HS-27A (cell line): ENCODE measurements at places on chromosomes 7 and 10.

DNA sequence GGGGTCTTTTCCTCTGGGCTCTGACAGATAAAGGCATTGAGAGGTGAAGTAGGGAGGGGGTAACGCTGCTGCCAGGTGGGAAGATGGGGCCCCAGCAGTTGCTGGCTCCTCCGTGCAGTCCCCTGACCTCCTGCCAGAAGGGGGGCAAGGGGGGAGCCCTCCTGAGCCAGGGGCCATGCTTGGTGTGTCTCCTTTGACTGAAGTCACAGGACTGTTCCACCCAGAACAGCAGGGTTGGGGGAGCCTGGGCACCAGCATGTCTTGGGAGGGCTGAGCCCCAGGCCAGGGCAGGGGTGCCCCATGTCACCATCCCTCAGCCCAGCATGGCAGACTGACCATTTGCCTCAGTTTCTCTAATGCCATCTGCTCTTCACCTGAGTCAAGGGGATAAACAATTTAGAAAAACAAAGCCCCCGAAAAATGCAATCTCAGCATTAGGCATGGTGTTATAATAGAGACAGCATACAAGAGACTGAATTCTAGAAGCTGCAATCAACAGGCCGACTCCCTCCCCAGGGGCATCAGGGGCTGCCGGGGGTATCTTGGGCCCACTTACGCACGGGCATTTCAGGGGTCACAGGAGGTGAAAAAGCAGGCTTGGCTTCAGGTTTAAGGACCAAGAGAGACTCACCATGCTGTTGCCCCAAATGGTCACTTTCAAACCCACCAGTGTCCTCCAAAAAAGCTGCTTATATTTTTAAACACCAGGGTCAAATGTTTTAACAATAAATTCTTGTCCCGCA, 108.6 kb upstream of the GPR26 start:
- DNase-seq: no peak

DNA sequence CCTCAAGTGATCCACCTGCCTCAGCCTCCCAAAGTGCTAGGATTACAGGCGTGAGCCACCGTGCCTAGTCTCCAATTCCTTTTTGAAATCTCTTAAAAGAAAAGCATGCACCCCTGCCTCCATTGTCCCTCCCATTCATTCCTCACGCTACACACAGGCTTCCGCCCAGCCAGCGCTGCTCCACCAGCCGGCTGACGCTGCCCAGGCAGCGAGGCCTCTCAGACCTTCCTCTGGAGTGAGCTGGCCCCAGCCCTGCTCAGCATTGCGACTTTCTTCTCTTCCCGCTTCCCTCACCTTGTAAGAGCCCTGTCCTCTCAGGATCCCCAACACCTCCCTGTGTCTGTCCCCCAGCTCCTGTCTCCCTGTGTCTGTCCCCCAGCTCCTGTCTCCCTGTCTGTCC, 23.6 kb downstream of the RGS10 start:
- no peak for DNase-seq

DNA sequence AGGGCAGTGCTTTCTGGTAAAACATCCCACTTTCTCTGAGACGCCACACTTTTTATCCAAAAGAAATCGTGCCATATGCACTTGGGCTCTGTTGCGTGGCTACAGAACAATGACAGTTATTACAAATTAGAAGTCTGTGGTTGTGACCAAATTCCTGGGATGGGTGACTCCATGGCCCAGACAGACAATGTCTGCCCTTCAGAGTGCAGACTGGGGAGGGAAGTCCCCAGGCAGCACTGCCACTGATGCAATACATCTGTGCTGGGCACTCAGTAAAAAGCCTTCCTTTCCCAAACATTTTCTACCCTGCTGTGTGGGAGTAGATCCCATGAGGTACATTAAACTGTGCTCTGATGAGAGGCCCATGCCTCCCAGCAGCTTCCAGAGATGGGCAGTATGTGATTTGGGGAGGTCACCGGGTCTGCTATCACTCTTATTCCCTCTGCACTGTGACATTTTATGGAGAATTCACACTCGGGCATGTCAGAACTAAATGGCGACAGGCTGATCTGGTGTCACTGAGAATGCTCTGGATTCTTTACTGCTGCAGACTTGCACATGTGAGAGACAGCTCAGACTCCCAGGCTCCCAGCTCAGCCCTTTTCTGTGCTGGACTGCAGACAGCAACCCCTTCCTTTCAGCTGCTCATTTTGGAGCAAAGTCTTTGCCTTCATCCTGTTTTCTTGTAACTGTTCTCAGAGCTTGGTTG, 243.5 kb upstream of the ZNF32 start:
- DNase-seq: no peak

DNA sequence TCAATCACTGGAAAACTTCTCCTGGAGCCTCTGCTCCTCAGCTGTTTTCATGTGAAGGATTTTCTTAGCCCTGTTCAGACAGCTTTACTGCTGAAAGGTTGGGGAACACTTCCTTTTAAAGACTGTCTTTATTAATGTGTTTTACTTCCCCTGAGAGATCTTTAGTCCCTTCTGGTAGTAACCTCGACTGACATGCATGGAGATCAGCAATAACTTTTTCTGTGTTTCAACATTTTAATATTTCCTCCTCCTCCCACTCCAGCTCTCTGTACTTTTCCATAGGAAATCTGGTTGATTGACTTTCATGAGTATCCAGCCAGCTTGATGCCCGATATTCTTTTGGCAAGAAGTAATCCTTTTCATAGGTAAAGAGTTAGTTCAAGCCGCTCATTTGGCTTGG, 62.7 kb upstream of the STRIP2 start:
- DNase-seq: no peak

- DNase-seq: no peak
These were observed 17.1 kb upstream of the PTF1A start for GRCh38 chr10:23174977-23175512.

- no peak for DNase-seq
These were observed 268.3 kb upstream of the SHH start for GRCh38 chr7:156080596-156080995.

GRCh38 chr10:4865945-4866661, 40.1 kb downstream of the AKR1E2 start:
- DNase-seq: no peak

DNA sequence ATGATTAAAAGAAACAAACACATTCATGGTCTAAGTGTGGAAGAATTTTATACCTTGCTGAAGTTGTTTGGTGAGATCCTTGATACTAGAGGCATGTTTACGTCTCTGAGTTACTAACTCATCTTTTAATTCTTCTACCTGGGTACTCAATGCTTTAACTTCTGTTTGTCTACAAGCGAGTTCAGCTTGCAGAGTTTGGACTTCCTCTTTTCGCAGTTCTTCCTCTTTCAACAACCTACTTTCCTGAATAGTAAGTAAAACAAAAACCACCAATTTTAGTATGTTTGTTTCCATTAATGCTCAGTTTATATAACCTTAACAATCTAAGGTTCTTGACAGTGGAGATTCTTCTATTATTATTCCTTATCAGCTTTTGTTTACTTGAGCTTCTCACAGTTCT, 42.9 kb downstream of the CCDC186 start:
- no peak for DNase-seq

DNA sequence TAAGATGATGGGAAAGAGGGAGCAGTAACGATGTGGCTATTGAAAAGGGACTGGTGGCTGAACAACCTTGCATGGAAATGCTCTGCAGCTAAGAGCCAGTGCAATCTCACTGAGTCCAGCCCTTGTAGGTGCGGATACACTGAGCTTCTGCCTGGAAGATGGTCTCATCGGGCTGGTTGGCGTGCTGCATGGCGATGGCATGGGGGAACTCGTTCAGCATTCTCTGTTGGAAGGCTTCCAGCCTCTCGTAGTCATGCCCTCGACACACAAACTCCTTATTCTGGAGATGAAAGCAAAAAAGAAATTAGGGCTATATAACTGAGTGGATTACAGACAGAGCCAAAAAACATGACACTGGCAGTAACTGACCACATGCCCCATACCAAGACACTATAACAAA, 197.8 kb upstream of the IMMP2L start:
- no peak for DNase-seq

DNA sequence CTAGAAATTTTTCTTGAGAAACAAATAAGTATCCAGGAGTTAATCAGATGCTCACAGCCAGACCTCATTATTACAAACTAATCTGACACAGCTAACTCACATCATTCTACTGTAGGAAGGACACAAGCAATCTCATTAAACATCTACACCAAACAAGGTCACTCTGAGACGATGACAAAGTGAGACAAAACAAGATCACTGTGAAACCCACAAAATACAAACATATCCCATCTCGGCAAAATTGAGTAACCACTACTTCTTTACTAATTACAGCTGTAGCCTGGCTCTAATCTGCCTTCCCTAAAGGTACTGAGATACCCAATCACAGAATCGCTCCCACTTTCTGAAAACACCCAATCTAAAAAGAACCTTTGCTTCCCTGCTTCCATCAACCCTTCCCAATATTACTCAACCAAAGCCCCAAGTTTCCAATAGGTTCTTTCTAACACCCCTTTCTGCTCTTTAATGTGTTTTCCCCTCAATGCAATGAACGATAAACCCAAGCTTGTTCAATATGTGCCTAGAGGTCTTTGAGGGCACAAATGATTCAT, 26.9 kb downstream of the CCDC6 start:
- no peak for DNase-seq

GRCh38 chr7:124761164-124761715, 4.4 kb downstream of the GPR37 start:
- no peak for DNase-seq

GRCh38 chr10:120039046-120039445, 146.5 kb downstream of the SEC23IP start:
- no peak for DNase-seq
